ENCODE measurements at places on chromosomes 1 and 21.
A peak's percentile ranks its signal among the peaks of the same experiment; 100 is the strongest.

- no peak for DNase-seq
Observed at GRCh38 chr1:147478521-147478920, 62.8 kb upstream of the BCL9 start.

DNA sequence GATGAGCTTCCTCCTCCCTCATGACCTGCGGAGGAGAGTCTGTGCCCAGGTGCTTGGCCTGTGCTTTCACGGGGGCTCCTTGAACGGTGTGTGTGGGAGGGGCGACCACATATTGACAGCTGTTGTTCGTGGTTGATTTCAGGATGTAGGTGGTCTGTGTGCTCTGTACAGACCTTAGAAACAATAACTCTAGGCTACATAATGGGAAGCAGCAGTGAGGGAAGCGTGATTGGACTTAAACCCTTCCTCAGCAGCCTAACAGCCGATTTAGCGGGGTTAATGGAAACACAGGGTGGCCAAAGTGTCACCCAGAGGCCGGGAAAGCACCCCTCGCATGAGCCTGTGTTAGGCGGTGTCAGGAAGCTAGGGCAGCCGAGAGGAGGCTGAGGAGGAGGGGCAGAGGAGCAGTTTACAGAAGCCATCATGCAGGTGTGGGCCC lies 56.0 kb downstream of the TBCE start:
- no peak for DNase-seq

DNA sequence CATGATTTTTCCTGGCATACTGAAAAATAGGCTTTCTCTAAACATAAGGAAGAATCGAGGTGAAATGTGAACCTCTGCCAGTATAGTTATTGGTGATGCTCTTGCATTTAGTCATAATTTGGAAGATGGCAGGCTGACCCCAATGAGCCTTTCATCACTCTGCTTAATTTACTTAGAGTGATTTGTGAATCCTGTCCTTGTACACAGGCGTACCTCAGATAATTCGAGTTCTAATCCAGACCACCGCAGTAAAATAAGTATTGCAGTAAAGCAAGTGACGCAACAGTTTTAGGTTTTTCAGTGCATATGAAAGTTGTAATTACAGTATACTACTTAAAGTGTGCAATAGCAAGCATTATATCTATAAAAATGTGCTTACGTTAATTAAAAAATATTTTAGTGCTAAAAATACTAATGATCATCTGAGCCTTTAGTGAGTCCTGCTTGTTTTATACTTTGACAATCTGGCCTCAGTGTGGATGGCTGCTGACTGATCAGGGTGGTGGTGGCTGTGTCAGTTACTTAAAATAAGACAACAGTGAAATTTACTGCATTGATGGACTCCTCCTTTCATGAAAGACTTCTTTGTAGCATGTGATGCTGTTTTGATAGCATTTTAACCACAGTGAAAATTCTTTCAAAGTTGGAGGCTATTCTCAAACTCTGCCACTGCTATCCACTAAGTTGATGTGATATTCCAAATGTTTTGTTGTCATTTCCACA lies 1.7 kb downstream of the PKNOX1 start:
- no peak for DNase-seq

GRCh38 chr1:188237573-188238348 lies 1409.0 kb downstream of the PLA2G4A start:
- no peak for DNase-seq

DNA sequence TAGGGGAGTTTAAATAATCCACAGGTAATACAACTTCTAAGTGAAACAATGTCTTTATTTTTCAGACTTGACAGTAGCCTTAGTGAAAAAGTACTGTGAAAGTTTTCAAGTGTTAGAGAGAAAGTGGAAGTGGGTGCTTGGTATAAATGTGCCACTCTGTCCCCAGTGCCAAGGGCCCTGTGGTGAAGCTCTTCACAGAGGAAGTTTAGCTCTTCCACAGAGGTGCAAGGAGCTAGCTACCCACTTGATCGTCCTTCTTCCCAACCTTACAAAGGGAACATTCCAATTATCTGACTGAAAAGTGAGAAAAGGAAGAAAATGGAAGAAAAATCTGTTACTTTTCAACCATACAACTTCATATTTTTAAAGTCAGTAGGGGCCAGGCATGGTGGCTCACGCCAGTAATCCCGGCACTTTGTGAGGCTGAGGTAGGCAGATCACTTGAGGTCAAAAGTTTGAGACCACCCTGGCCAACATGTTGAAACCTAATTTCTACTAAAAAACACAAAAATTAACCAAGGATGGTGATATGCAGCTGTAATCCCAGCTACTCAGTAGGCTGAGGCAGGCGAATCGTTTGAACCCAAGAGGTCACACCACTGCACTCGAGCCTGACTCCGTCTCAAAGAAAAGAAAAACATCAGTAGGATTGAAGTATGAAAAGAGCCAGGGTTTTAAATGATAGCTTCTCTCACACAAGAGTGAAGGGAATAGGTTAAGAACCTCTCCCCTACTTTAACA lies 41.0 kb upstream of the PTPRC start:
- DNase-seq = no peak

DNA sequence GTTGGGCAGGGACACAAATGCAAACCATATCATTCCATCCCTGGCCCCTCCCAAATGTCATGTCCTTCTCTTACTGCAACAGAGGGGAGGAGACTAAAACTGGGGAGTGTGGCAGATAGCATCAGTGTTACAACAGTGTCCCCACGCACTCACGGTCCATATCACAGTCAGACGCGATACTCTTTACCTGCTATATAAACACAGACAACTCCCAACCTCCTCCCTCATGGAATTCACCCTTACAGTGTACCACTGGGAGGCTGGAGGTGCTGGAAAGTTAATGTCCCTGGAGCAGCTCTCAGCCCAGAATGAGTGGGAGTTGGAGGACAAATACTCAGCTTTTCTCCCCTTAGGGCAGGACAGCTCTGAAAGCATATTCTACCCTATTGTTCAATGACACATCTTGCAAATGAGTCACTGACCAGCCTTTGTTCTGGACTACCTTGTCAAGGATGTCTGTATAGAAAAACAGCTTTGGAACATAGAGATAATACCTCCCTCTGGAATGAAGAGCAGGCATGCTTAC lies 445.9 kb downstream of the SETD4 start:
- no peak for DNase-seq

- DNase-seq = no peak
Observed at GRCh38 chr1:16996845-16997244, 14.9 kb downstream of the ATP13A2 start.

- no peak for DNase-seq
Observed at GRCh38 chr1:235511470-235512240, 7.4 kb upstream of the B3GALNT2 start.

DNA sequence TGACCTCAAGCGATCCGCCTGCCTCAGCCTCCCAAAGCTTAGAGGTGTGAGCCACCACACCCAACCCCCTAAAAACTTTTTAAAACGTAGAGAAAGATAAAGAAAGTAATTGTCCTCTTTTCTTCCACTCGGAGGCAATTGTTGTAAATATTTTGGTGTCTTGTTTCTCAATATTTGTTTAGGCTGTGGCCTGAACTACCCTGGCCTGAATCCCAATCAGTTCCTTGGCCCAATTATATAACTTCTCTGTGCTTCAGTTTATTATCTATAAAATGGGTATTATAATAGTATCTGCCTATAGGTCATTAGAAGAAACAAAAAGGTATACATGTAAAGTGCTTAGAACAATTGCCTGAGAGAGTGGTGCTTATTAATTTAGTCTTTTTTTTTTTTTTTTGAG lies 1.8 kb upstream of the ATP5PO start:
- no peak for DNase-seq

DNA sequence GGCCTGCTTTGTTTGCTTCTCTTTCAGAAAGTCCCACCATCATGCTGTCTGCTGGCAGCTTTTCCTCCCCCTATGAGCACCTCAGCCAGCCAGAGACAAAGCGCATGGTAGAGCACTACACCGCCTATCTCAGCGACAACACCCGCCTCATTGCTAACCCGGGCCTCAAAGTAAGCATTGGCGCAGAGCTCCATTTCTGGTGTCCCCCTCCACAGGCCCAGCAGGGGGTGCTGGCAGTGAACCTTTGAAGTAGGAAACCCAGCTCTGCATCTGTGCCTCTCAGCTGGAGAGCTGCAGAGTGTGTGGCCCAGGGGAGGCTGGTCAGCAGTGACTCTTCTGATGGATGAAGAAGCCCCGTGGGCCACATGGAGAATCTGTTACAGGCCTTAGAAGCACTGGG lies 81.2 kb upstream of the RAVER2 start:
- no peak for DNase-seq

DNA sequence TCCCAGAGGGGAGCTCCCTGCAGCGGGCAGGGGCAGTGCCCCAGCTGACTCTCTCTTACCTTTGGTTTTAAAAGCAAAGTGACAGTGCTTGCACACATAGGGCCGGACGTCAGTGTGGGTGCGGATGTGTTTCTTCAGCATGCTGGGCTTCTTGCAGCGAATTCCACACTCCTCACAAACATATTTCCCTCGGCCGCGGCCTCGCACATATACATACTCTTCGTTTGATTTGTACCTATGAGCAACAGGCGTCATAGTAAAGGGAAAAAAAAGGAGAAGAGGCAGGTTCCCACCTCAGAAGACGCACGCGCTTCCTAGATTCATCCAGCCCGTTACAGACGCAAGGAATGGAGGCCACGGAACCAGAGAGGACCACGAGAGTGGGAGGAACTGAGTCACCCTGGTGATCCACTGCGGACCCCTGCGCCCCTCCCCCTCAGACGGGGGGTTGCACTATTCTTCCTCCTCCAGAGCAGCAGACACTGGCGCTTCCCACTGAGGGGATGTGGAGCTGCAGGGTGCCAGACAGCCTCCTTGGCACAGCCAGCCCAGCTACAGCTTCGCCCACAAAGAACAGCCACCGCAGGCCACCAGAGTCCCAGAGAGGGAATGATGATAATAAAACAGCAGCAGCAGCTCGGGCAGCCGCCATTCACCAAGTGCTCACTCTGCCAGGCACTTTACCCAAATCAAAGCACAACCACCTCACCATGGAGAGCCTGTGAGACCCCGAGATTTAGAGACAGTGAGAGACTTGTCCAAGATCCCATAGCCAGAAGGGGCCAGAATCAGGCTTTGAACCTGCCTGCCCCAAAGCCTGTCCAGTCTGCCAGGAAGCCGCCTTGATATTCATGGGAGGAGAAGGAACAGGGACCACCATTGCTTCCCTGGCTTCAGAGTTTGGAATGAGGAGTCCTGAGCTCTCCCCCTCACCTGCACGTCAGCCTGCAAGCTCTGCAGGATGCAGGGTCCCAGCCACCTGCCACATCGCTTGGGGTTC lies 40.5 kb upstream of the EDN2 start:
- no peak for DNase-seq

GRCh38 chr1:37477198-37477931 lies 3.0 kb downstream of the ZC3H12A start:
- DNase-seq = peak; percentile 73

GRCh38 chr1:199307496-199308264 lies 668.8 kb downstream of the PTPRC start:
- DNase-seq = no peak

DNA sequence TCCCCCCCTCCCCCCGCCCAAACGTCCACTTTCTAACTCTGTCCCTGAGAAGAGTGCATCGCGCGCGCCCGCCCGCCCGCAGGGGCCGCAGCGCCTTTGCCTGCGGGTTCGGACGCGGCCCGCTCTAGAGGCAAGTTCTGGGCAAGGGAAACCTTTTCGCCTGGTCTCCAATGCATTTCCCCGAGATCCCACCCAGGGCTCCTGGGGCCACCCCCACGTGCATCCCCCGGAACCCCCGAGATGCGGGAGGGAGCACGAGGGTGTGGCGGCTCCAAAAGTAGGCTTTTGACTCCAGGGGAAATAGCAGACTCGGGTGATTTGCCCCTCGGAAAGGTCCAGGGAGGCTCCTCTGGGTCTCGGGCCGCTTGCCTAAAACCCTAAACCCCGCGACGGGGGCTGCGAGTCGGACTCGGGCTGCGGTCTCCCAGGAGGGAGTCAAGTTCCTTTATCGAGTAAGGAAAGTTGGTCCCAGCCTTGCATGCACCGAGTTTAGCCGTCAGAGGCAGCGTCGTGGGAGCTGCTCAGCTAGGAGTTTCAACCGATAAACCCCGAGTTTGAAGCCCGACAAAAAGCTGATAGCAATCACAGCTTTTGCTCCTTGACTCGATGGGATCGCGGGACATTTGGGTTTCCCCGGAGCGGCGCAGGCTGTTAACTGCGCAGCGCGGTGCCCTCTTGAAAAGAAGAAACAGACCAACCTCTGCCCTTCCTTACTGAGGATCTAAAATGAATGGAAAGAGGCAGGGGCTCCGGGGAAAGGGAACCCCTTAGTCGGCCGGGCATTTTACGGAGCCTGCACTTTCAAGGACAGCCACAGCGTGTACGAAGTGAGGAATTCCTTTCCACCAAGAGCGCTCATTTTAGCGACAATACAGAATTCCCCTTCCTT lies 158.1 kb downstream of the RUNX1 start:
- no peak for DNase-seq

DNA sequence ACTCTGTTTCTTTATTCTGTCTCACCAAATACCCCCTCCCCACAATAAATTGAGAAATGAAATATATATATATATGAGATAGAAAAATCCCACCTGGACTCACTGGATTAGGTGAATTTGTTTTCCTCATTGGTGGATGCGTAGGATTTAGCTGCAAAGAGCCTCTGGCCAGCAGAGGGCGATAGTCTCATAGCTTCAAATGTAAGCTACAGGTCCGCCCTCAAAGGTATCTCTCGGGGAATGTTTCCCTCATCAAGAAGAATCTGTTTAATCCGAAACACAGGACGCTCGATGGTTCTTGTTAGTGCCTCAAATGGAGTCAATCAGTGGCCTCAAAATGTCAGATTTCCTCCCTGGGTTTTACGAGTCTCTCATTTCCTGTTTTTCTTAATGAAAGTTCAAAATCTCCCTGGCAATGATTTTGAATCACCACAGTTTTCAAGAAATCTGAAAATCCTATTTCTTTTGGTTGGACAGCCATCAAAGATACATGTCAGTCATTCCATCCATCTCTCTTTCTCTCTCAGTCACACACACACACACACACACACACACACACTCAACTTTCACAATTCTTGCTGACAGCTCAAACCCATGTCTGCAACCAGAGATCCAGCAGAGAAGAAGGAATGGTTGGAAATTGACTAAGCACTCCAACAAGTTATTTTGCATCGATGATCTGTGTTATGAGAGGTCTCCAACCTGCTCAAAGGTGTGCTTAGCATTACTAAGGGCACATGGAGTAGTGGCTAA lies 13.9 kb upstream of the CAMK1G start:
- peak; percentile 61 for DNase-seq

DNA sequence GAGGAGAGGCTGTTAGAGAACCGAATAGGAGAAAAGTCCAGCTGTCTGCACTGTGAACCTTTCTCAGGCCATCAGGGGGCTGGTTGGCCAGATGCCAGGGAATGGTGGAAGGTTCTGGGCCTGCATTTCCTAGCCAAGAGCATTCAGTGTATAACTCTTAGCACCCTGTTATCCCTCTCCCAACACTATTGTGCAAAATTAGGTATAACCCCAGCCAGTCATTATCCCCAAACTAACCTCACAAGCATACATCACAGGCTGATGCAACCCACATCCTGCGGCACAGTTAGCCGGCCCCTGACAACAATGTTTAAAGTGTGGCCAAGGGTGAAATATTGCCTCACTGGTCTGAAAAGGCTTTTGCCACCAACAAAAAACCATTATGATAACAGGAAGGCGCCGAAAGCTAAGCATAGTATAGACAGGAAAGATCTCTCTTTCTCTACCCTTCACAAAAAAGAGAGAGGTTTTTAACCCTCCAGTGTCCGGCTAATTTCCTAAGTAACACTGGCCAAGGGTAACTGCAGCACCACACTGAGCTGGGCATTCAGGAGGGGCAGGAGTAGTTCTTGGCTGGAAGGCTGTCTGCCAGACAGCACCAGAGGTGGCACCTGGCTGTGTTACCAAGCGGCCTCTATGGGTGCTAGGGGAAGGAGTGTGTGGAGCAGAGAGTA lies 77.3 kb upstream of the BCAR3 start:
- no peak for DNase-seq

GRCh38 chr1:111513410-111514020 lies 10.1 kb upstream of the ADORA3 start:
- DNase-seq = no peak
